CD4-positive, alpha-beta T cell treated with Interleukin-1 beta for 1 hour (primary cell): ENCODE measurements at places on chromosomes 3 and 15.

DNA sequence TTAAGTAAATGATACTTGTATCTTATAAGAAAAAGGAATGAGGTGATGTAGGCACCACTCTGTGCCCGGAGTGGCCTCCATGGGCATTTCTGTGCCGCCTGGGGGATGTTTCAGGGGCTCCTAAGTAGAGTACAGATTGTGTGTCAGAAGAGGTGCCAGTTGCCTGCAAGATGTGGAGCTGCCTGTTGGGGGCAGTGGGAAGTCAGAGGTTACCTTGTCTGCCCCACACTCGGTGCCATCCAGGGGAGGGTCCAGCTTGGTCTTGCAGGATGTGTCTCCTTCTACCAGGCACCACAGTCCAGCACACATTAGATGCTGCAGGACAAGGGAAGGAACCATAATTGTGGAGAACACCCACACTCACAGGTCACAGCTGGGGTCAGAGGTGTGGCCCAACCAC lies 208.8 kb downstream of the ADAMTS17 start:
- DNase-seq = no peak

- no peak for DNase-seq
These were observed 89.2 kb upstream of the MITF start for GRCh38 chr3:69650066-69650419.

DNA sequence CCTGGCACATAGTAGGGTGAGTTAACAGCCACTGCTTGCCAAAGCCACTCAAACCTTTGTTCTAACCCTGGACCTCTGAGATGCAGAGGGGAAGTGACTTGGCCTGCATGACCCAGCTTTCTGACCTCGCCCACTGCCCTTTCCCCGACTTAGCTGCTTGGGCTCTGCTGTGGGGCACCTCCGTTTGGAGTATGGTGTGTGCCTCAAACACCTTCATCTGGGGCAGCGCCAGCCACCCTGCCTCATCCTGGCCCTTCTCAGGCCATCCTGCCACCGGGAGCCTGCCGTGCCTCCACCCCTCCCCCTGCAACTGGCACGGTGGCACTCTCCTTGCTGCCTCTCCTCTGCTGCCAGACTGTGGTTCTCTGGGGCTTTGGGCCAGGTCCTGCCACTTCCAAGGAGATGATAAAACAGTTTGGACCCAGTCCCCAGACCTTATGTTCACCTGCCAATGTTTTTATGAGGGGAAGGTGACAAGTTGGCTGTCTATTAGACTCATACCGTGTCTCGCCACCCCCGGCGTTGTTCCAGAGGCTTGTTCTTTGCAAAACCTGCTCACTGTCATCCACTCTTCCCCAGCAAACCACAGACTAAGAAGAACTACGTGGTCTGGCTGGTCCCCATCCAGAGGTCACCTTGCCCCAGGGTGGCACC lies 32.2 kb downstream of the SLC6A6 start:
- peak; percentile 48 for DNase-seq

DNA sequence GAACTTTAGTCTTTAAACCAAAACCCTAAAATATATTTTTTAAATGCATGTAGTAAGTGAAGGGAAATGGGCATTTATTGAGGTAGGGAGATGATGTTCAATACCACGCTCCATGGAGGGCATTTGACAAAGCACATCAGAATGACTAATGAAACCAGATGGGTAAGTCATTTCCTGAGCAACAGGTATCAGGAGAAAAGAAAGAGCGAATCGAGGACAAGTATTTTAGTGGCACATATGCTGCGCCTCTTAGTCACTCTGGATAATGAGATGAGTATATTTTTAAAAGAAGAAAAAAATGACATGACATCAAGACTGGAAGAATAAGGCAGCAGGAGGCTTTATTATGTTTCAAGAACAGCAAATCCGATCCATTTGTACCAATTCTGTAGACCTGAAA lies 129.0 kb upstream of the ARHGEF3 start:
- no peak for DNase-seq

DNA sequence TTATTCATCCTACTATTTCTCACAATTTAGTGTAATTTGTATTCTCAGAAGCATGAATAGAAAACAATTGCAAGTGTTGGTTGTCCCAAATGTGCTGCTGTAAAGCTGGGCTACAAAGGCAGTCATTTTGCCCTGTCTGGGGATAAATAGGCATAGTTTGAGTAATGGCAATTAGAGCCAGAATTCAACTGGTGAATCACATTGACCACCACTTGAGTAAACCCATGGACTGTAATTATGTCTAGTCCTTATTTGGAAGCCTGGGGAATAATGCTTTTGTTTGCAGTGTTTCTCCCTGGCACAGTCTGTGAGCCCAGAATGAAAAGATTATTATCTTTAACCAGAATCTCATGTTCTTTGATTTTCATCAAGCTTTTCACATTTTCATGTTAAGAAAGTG lies 30.5 kb upstream of the CHL1 start:
- no peak for DNase-seq

DNA sequence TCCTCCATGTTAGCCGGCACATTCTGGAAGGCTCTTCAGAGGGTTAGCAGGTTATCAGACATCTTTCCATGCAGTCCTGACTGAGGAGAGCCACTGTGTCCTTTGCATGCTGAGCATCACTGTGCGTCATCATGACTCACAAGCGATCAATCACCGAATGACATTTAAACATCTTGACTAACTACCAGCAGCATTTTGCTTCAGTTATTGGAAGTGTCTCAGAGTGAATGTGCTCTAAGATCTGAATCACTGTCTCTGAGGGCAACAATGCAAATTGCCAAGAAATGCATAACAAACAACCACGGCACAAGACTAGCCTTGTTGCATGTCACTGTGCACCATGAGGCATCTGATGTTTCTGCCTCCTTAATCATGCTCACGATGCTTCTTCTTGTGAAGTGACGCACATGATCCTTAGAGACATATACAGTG lies 18.3 kb upstream of the ATP8B4 start:
- no peak for DNase-seq

DNA sequence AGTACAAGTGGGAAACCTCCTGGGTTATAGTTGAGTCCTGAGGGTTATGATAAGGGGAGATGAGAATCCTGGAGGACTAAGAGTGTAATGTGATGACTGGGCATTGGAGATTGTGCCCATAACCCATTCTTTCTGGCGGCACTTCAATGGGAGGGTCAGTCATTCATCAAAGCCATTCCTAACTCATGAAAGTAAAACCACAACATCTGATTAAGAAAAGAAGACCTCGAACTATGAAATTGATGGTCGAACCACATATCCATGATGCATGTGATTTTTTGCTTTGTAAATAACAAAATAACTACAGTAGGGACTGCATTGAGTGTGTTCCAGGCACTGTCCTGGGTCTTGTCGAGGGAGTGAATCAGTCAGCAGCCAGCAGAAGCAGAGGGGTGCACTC lies 215.1 kb downstream of the SHQ1 start:
- DNase-seq = no peak

DNA sequence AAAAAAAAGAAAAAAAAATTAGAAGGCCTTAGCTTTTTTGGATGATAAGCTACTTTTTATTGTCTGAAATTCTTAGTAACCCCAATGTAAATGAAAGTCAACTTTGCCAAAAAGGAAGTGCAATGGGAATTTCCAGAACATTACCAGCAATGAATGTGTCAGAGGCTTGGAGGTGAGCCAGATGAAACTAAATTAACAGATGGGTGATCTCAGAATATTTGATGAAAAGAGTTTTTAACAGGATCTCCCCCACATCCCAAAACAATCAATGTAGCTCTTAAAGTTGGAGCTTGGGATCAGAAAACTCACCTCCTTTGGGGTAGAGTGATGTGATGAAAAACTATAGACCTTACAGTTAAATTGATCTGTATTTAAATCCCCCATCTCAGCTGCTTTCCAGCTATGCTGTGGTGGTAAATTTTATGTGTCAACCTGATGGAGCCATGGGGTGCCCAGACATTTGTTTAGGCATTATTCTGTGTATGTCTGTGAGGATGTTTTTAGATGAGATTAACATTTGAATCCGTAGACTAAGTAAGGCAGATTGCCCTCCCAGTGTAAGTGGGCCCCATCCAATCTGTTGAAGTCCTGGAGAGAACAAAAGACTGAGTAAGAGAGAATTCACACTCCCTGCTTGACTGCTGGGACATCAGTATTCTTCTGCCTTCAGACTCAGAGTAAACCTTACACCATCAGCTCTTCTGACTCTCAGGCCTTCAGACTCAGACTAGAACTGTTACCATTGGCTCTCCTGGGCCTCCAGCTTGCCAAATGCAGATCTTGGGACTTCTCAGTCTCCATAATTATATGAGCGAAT lies 84.3 kb upstream of the TNFSF10 start:
- no peak for DNase-seq

- no peak for DNase-seq
These were observed 613.4 kb downstream of the MCTP2 start for GRCh38 chr15:94844538-94845389.

- peak; percentile 31 for DNase-seq
These were observed 8.3 kb upstream of the CSPG4 start for GRCh38 chr15:75720787-75721479.

DNA sequence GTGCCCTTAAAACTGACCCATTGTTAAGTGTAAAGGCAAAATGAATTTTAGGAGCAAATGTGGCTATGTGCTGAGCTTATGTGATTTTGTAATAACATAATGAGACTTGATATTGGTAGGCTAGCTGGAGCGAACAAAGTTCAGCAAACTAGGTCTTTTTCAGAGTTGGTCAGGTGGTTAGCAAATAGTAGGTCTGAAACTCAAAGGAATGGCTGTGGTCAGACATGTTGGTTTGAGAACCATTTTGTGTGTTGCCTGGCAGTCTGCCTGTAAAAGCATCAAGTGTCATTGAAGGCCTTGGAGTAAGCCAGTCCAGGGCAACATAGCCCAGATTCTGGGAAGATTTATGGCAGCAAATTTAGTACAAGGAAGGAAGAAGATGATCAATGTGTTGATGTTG lies 16.4 kb downstream of the FBXO22 start:
- no peak for DNase-seq

DNA sequence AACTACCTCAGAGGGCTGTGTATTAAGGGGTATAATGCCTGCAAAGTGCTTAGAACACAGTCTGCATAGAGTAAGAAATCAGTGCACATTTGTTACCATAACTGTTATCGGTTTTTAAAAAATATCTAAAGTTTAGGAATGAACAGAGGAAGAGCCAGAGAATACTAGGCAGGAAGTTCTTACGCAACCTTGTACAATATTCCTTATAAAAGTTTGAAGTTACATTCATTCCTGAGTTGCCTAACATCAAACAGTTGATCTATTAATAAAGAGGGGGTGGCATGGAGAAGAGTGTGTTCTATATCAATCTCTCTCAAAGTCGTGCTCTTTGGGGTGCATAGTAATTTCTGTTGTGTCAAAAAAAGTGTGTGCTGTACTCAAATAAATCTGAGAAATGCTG lies 22.0 kb upstream of the PHLDB2 start:
- DNase-seq = no peak

DNA sequence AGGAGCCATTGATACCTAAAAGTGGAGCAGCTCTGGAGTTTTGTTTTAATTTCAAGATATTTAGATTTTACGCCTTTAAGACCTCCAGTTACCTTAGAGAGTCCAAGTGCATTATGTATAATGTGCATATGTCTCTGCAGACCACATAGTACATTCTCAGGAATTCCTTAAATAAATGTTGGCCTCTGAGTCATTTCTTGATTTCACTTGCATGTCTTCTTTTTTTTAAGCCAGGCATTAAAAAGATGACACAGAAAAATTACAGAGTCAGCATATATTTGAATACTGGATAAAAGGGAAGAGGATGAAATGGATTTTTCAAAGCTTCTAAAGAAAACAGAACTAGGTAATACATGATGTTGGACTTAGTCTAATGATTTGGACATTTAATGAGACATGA lies 125.2 kb downstream of the TMCO5A start:
- no peak for DNase-seq

- DNase-seq = no peak
These were observed 43.4 kb downstream of the HLTF start for GRCh38 chr3:149042789-149043386.

GRCh38 chr3:32290619-32291018 lies 52.1 kb downstream of the CMTM8 start:
- no peak for DNase-seq

DNA sequence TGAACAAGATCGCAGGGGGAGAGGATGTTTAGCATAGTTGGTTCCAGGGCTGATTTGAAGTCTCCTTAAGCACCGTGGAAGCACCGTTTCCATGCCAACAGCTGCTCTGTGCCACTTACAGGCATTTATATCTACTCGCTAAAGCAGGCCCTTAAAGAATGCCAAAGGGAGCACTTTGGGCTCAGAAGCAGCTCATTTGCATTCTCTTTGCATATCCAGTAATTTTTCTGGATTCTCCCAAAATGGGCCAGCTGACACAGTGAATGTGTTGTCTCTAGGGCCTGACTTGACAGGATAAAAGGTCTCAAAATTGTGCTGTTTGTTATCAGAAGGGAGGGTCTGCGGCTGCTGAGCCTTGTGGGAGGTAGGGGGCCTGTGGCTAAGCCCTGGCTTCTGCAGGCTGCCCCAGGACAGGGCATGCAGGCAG lies 138.6 kb downstream of the FBLN2 start:
- DNase-seq = no peak

GRCh38 chr3:39521456-39521855 lies 54.0 kb downstream of the MOBP start:
- DNase-seq = no peak

GRCh38 chr3:7062714-7063113 lies 201.8 kb downstream of the GRM7 start:
- DNase-seq = no peak

DNA sequence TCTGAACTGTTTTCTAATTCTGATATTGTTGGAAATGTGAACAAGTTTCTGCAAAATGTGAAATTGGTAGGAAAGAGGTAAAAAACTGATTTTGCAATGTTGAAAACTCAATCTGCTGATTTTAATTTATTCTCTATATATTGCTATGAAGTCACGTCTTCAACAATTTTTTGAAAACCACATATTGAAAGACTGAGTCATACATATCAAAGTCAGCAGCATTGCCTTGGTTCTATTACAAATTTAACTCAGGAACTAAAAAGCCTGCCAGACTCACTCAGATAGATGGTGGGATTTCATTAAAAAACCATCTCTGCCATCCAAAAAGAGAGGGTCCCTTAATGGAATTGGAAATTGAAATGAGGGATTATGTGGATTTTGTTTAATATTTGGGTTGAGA lies 351.4 kb downstream of the CNTN3 start:
- no peak for DNase-seq

- DNase-seq = peak; percentile 43
These were observed 737 bp upstream of the ITPR1 start for GRCh38 chr3:4492208-4493013.

GRCh38 chr3:11769704-11770476 lies 76.8 kb downstream of the TAMM41 start:
- DNase-seq = no peak

DNA sequence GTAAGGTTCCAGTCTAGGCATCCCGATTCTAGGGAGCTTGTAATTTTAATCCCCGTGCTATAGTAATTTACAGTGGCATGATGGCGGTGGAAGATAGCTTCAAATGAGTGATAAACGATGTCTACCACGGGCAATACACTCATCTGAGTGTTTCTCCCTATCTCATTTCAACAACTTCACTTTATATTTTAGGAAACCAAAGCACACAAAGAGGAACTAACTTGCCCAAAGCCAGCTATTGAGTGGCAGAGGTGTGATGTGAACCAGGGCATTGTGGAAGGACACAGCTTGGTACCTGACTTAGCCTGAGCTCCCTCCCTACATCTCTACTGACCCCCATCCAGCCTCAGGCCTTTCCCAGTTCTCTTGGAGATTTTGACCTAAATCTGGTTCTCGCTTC lies 16.9 kb upstream of the FILIP1L start:
- no peak for DNase-seq
